CMK (cell line): ENCODE measurements at places on chromosomes 3 and 15.

DNA sequence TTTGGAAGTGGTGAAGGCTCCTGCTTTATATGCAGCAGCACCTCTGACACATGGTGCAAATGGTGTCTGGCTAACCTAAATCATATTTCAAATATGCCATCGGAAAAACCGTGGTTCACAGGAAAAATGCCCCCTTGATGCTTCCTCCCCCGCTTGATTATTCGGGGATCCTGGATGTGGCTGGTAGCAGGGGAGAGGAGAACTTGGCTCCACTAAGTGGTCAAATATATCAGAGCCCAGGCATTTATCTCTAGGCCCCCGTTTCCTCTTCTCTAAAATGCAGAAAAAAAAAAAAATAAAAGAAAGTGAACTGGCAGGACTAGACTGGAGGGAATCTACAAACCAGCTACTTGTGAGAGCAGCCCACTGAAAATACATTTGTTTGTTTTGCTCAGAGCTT lies 18.2 kb upstream of the ATP2B2 start:
- no peak for DNase-seq

DNA sequence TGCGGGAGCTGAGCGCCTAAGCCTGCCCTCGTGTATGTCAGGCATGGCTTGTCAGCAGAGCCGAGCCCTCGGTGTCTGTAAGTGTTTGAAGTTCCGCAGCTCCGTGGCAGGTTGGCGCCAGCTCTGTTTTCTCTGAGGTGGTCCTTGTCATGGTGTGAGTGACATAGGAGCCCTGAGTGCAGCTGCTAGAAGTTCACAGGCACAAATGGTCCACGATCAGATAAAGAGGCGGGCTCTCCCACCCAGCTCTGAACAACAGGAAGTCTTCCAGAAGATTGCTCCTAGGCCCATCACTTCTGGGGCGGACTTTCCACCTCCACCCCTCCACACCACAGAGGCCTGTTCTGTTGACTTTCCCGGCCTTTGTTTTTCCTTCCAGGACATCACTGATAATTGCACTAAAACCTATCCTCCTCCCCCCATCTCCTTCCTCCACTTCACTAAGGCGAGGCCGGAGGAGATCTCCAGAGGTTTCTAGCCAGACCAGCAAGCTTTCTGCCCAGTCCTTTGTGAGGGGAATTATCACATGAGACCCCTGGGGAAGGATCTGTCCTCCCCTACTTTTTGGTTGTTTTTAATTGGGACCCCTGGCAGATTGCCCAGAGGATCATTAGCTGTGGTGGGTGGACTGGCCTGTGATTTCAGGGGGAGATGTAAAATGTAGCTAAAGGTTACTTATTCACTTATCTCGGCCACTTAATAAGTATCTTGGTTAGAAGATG lies 19.9 kb downstream of the ITPR1 start:
- no peak for DNase-seq

- DNase-seq = peak; percentile 8
These were observed 114.1 kb upstream of the DNAJC19 start for GRCh38 chr3:181103605-181104004.

GRCh38 chr15:69576948-69577351 lies 124.3 kb downstream of the RPLP1 start:
- no peak for DNase-seq

DNA sequence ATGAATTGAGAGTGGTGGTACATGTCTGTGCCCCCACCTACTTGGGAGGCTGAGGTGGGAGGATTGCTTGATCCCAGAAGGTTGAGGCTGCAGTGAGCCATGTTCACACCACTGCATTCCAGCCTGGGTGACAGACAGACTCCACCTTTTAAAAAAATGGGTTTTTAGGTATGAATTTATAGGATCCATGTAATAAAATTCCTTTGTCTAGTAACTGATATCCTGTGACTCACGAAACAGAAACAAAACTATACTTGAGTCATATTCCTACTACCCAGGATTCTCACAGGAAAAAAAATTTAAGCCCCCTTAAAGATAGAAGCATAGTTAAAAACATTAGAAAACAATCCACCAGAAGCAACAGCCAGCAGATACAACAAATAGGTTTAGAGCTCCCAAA lies 10.0 kb upstream of the CRTC3 start:
- no peak for DNase-seq

- DNase-seq = no peak
These were observed 669.0 kb downstream of the FHIT start for GRCh38 chr3:60582288-60582687.

DNA sequence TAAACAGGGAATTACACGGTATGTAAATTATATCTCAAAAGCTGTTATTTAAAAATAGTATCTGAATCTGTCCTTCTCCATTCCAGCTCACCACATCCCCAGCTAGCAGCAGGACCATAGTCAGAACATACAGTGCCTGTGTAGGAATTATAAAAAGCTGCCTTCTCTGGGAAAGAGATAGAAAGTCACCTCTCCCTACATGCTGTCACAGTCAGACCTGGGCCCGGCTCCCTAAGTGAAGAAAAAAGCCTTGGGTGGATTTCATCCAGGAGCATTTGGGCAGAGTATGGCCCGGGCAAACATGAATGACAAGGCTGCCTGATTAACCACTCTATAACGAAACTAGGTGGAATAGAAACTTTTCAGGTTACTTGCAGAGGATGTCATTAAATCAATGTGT lies 144.1 kb downstream of the CNTN3 start:
- DNase-seq = no peak

DNA sequence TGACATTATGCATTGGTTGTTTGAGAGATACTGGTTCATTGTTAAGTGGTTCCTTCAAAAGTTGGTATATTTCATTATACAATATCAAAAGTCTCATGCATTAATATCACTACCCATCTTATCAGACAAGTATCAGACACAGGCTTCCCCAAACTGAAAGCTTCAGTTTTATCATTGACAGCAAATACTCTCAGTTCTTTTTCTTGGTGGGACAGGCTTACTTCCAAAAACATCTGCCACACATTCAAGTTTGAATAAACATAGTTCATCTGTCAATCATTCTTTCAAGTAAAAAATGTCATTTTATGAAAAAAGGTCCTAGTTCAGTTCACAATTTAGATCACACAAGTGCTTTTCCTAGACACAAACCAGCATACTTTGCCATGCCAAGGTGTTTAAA lies 280.0 kb upstream of the TRIM42 start:
- no peak for DNase-seq

DNA sequence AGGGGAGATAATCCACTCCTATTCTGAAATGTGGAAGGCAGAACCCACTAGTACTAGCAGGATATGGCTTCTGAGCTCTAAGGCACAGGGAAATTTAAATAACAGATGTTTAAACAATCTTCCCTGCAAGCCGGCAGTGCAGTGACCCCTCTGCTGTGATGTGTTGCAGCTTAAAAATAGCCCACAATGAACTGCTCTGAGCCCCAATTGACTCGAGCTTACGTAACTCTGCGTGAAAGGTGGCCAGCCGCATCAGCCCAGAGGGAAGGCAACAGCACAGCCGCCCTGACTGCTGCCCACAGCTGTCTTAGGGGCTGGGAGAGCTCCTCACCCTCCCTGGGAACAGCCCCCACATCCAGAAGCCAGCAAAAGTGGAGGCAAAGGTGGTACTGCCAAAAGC lies 12.5 kb upstream of the CAMKV start:
- DNase-seq = no peak

DNA sequence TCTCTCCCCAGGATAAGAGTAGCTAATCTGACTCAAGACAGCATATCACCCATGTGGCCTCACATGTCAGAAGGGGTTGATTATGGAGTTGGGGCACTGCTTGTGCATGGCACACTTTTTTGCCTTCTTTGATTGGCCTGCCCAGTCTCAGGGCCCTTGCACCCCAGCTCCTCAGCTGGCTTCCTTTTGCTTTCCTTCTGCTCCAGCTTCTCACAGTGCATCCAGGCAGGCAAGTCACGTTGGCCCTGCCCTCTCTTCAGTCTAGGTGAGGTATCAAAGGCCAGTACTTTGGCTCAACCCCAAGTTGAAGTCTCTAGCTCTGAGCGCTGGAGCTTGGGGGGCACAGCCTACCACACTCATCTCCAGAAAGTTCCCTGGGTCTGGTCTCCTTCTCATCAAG lies 42.2 kb downstream of the NGRN start:
- DNase-seq = no peak

GRCh38 chr3:172627057-172627809 lies 83.6 kb downstream of the NCEH1 start:
- no peak for DNase-seq

GRCh38 chr3:113534365-113534764 lies 2.0 kb downstream of the SIDT1 start:
- DNase-seq = no peak

DNA sequence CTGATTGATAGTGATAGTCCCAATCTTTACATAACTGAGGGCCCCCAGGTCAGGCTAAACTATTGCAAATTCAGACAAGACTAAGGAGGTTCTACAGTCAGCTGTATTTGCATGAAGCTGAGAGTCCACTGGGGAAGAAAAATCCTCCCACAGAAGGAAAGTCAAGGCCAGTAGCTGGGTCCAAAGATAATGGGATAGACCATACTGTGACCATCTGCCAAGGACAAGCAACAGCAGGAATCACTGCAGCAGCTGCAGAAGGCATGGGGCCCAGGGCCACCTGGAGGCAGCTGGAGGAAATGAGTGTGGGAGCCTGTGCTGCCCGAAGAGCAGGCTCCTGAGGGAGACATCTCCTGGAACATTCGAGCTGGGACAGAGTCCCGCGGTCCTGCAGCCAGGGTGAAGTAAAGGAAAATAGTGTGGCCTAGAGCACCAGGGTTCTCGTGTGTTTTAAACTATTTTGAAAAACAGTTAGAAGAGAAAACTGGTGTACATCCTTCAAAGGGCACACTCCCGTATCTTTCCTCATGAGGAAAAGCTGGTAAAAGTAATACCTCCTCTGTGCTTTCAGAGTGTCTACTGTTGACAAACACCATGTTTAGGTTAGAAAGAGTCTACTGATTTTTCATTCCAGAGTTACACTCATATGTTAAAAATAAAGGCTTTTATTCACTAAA lies 13.2 kb upstream of the TMEM212 start:
- DNase-seq = no peak

DNA sequence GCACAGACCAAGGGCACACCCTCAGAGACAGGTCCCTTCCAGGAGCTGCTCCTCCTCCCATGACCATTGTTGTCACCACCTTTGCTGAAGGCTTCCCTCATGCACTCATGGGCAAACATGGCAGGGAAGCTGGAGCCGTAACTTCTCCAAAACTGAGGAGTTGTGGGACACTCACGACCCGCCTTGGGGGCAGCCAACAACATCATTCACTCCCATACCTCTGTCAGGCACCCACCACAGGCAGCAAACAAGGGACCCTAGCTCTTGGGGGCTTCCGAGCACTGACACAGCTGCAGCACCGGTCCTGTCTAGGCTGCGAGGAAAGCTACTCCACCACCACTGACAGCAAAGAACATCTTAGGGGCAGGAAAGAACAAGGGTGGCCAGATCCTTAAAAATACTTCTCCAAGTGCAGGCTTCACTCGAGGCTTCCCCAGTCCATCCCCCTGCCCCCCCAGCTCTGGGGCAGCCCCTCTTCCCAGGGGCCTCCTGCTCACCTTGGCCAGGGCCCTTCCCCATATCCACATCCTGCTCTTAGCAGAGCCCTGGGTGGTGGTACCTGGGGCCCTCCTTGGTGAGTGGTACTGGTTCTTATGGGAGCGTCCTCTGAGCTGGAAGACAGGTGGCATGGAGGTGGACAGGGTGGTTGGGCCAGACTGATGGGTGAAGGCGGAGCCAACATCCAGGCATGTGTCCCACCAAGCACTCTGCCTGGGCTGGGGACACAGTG lies 28.0 kb upstream of the DUSP7 start:
- no peak for DNase-seq

DNA sequence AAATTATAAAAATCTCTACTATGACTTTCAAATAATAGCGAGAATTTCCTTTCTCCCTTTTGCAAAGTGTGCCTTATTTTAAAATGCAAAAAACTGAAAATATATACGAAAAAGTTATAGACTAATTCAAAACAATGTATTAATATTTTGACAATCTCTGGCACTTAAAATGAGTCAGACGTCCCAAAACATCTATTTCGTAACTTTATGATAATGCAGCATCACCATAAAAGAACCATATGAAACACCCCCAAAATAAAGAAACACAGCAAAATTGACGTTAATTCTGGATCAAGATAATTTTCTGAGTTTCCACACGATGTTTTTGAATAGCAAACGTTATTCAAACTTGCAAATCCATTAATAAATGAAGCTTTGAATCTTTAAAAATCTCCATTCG lies 1.0 kb downstream of the COPS2 start:
- DNase-seq = no peak

DNA sequence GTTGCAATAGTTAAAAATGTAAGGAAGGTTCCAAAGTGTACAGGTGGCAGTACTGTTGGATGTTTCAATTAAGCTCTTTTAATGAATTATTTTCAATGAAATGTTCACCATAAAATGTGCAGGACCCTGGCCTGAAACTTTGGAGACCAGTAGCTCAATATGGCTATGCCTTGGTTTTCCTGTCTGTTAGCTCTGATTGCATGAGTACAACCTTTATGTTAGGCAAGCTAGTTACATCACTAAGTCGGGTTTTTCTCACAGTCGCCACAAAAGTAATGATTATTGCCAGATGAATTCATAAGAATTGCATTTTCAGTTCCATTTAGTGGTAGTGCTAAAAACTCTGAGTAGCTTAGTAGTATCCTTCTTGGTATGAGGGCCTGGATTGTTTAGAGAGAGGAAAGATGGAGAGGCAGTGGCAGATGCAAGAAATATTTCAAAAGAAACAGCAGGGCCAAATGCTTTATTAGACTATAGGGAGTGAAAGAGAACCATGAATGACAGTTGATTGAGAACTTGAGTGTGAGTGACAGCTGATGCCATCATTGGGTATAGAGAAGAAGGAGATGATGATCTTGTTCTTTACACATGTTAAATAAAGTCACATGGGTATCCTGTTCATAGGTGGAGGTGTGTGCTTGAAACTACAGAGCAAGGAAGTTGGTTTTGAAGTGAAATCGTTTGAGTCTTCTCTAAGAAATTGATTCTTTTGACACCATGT lies 109.5 kb downstream of the AKAP13 start:
- DNase-seq = no peak

- no peak for DNase-seq
These were observed 119.5 kb upstream of the SPATA12 start for GRCh38 chr3:56940976-56941375.

DNA sequence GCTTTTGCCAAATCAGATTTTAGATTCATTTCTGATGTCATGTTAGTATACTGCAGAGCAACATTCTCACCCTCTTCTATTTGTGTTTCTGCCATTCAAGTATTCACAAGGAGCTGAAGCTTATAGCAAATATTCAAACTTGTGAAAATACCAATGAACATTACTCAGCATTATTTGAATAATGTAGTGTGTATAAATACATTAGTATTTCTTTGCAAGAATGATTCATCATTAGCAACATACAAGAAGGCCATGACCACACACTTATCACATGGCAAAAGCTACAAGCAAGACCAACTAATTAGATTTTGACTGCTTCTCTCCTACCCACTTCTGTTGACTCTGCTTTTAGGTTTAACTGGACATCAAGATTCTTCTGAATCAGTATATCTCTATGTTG lies 124.9 kb downstream of the IGSF11 start:
- DNase-seq = no peak

DNA sequence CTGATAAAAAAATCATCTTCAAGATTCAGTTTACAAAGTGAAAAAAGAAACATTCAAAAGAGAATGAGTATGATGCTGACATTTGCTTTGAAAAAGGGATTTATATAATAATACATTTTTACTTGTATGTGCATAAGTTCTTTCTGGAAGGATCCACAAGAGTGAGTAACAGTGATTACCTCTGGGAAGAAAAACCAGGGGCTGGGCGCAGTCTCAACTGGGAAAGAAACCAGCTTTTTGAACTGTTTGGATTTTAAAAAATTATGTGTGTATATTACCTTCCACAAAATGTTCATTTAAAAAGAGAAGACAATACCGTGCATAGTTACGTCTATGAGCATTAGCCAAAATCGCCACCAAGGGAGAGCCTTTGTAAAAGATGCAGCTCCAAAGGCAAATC lies 1.3 kb downstream of the CLEC3B start:
- DNase-seq = no peak
